Dermis blood vessel endothelial cell (primary cell): ENCODE measurements at places on chromosomes 5 and 9. TPM values are rescaled to one million over a fixed set of nuclear protein-coding genes. Genes with fewer than 3 reads are reported as not detected.

- no peak for DNase-seq
These were observed 91.8 kb downstream of the NDFIP1 start for GRCh38 chr5:142200387-142200786.

- no peak for DNase-seq
These were observed 20.2 kb downstream of the NSG2 start for GRCh38 chr5:174065528-174066197.

Gene PHYHD1
- total RNA-seq, result 0.85 TPM in 1 of 2 replicates, not detected in the other

GRCh38 chr9:7967093-7967827, 167.7 kb upstream of the DMAC1 start:
- no peak for DNase-seq

Gene FAM151B
- 2.6 and 3.0 TPM in 2 replicates for total RNA-seq

Gene LMX1B
- not detected in 2 replicates for total RNA-seq

- DNase-seq, result no peak
These were observed 95.5 kb downstream of the PDE8B start for GRCh38 chr5:77305956-77306355.

- no peak for DNase-seq
These were observed 535.8 kb downstream of the CYLC2 start for GRCh38 chr9:103530934-103531333.

DNA sequence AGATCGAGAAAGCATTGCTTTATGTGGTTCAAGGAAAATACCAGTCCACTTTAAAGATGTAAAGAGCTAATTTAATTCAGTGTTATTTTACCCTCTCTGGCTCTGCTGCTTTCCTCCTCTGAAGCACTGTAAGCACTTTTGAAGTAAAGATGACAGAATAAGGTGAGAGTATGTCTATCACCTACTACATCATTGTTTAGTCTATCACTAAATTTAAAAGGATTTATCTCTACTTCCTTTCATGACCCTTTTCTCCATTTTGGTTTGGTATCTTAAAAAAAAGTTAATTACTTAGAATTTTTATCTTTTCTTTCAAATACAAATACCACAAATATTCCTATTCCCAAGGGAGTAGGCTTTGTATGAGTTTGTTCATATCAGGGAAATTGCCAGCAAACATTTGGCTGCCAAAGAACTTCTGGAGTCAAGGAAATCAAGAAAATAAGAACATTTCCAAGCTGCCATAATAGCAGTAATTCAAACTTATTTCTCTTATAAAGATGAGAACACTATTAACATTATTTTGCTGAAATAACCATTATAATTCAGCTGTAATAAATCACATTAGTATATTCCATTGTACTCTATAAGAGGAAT, 77.8 kb downstream of the SLC38A9 start:
- DNase-seq, result peak; percentile 43

DNA sequence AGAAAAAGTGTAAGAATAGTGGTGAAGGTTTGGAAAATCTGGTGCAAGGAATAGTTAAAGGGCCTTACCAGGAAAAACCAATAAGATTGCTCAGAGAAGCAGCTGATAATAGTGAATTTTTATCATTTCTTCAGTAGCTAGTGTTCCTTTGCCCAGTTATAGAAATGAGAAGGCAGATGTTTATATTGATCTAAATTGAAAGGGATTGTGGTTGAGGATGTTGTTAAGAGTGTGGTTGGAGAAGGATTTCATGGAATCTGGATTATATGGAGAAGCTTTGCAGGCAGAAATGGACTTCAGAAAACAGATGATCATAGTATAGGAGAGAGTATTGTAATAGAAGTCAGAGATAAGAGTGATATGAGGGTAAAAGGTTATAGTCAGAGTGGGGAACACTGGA, 102.6 kb downstream of the XRCC4 start:
- no peak for DNase-seq

Gene PCDHB11
- total RNA-seq, result 0.17 and 0.19 TPM in 2 replicates

Gene FOXD4L5
- total RNA-seq, result 0.09 TPM in 1 of 2 replicates, not detected in the other

Gene FAM221B
- total RNA-seq, result not detected in 2 replicates

- DNase-seq, result peak; percentile 49
These were observed 21.1 kb upstream of the TMEM174 start for GRCh38 chr5:73151766-73152410.

- peak; percentile 32 for DNase-seq
These were observed 52.9 kb downstream of the C9orf50 start for GRCh38 chr9:129567842-129568559.

GRCh38 chr5:108381954-108382783, at the start of gene FBXL17:
FBXL17 (minus strand) TSS chr5:108382098.
- peak; percentile 88 for DNase-seq

GRCh38 chr5:175418251-175418650, 25.7 kb downstream of the DRD1 start:
- no peak for DNase-seq

Gene C9
- 0.34 TPM in 1 of 2 replicates, not detected in the other for total RNA-seq
